G401 (cell line): ENCODE measurements at places on chromosomes 1 and 21.
A peak's percentile ranks its signal among the peaks of the same experiment; 100 is the strongest.

DNA sequence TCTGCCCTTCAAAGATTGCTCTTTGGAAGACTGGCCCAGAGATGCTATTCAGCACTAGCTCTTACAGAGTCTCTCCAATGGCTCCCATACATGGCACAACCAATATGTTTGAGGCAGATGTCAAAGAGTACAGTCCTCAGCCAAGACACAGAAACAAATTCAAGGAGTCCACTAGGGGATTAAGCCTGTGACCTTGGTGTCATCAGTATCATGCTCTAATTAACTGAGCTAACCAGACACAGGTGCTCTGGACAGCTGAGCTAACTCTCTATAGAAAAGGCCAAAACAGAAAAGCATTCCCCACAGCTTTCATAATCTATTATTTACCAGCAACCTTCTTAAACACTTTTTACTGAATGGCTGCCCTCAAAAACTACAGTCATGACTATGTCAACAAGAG is 666.0 kb upstream of the PLXNA2 start:
- DNase-seq = no peak

GRCh38 chr1:50930193-50930592 is 29.9 kb downstream of the FAF1 start:
- DNase-seq = no peak

- DNase-seq = peak; percentile 48
Observed at GRCh38 chr1:62508187-62508758, 71.4 kb downstream of the USP1 start.

- peak; percentile 93 for DNase-seq
Observed at GRCh38 chr1:211831558-211832323, 1.2 kb upstream of the LPGAT1 start.

- no peak for DNase-seq
Observed at GRCh38 chr1:162353078-162353477, 23.6 kb downstream of the SPATA46 start.

- no peak for DNase-seq
Observed at GRCh38 chr1:91080650-91081049, 58.8 kb upstream of the ZNF644 start.

DNA sequence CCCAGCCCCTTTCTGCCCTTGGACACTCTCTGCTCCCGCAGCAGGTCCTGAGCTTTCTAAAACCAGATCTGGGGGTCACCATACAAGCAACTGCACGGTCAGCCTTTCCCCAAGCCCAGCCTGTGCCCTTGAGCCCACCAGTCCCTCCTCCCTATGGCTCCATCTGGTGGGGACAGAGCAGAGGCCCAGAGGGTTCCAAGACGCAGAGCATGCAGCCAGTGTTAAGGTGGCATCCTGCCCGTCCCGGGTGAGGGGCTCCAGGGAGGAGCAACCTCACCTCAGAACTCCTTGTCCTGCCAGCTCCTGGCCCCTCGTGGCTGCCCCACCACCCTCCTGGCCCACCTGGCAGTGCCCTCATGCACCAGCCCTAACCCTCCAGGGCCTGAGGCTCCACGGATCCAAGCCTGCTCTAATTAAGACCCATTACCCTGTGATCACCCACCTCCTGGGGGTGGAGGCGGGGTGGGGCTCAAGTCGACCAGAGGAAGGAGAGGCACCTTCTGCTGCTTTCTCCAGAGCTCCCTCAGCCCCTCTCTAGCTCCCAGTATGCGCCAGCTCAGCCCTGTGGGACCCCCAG is 8.5 kb downstream of the CHD5 start:
- no peak for DNase-seq

- DNase-seq = no peak
Observed at GRCh38 chr1:35171579-35171978, 21.4 kb downstream of the SFPQ start.

DNA sequence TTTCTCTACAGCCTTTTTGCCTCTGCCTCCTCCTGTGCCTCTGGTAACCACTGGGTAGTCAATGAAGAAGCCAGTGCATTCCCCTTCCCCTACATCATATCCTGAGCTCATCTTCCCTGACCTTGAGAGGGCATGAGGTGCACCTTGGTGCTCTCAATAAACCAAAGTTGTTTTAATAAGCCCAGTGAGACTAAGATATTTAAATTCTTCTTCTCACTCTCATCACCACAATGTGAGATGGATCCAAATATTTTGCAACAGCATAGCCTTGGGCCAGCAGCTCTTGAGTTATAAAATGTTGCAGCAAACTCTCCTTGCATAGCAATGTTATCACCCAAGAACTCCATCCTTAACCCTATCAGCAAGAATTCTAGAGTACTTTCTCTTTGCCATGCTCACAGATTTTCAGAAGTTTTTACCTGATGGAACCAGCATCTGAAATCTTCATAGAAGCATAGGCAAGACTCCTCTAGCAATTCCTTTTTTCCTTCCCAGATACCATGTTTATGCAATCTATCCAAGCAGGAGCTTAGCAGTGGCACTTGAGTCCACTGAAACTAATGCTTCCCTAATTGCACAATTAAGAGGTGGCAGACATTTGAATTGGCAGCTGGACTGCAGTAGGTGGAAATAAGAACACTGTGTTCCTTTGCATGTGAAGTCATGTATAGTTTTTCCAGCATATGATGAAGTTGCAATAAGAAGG is 36.8 kb downstream of the CDC7 start:
- DNase-seq = no peak

DNA sequence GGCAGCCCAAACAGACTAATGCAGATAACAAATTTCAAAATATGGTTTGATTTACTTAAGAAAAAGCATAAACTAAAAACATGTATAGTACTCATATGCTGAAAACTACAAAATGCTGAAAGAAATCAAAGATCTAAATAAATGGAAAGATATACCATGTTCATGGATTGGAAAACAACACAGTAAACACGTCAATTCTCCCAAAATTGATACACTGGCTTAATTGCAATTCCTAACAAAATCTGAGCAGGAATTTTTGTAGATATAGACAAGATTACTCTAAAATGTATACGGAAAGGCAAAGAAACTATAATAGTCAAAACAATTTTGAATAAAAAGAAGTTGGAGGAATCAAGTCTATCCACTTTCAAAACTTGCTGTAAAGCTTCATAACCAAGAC is 21.0 kb downstream of the SLC19A1 start:
- DNase-seq = no peak

DNA sequence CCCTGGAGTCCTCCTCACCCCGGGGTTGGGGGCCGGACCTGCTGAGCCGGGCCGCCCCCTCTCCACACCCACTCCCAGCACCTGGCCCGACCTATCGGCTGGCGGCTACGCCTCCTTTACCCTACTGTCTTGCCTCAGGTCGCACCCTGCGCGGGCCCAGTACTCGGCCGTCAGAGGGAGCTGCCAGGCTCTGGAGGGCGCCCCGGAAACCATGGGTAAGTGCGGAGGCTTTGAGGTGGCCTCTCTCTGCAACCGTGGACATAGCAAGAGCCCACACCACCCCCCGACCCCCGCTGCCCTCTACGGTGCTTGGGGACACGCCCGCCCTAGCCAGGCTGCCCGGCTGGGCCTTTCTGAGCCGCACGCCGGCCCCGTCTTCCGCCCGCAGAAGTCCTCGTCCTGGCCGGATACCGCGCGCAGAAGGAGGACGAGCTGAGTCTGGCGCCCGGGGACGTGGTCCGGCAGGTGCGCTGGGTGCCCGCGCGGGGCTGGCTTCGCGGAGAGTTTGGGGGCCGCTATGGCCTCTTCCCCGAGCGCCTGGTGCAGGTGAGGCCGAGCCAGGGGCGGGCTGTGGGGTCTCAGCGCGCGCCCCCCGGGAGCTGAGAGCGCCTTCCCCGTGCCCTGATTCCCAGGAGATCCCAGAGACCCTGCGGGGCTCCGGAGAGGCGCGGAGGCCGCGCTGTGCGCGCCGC is at the start of gene SH3D21:
SH3D21 (plus strand) TSS at position 159 of the 692 bp plus-strand sequence; CDS start at position 212, 53 bp downstream.
- DNase-seq = peak; percentile 47

DNA sequence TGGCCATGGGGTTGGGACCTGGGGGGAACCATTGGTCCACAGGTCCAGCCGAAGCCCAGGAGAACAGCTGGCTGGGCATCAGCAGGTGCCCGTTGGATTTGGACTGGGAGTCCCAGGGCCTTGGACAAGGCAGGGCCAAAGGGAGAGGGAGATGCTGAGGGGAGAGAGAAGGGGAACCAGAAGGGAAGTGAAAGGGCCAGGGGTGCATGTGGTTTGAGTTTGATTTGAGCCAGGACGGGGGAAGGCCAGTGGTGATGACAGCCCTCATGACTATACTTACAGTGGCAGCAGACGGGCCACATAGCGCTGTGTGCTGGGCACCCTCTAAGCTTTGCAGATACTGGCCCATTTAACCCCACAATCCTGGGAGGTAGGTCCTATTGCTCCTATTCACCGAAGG is 18.8 kb downstream of the AGRN start:
- no peak for DNase-seq

DNA sequence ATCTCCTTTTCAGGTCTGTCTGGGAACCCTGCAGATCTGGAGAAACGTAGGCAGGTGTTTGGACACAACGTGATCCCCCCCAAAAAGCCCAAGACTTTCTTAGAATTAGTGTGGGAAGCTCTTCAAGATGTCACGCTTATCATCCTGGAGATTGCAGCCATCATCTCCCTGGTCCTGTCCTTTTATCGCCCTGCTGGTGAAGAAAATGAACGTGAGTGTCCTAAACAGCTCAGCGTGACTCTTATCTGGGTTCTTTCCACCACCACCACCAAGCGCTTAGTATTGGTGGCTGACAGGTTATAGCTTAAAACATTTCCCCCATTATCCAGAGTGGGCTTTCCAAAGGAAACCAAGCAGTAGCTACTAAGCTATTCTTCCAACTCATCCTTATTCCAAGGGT is 66.8 kb upstream of the LAX1 start:
- no peak for DNase-seq

DNA sequence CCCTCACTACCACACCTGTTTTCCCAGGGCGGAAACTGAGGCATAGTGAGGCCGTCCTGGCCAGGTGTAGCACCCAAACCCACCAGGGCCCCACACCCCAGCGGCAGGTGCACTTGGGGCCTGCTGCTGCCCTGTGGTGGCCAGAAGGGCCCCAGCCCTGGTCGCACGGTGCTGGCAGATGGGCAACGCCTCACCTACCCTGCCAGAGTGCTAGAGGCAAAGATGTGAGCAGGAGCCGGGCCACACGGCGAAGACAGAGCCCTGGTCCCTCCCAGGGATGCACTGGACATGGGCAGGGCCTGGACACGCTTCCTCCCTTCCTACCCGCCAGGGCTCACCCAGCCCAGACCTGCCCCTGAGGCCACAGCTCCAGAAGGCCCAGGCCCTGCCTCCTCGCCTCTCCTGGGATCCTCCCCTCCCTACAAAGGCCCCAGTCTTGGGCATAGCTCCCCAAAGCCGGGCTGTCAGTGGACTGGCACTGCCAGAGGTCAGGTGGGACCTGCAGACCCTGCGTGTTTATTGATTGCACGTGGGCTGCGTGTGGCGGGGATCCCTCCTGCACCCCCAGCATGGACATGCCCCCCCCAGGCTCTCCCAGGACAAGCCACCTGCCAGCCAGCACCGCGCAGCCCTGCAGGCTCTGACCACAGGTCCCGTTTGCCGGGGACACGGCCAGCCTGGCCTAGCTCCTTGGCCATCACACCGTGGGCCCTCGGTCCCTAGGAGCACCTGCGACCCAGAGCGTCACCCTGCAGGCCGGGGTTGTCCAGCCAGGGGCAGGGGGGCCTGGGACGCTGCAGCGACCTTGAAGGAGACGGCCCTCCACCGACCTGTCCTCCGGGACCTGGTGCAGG is 44.1 kb downstream of the MEGF6 start:
- no peak for DNase-seq

DNA sequence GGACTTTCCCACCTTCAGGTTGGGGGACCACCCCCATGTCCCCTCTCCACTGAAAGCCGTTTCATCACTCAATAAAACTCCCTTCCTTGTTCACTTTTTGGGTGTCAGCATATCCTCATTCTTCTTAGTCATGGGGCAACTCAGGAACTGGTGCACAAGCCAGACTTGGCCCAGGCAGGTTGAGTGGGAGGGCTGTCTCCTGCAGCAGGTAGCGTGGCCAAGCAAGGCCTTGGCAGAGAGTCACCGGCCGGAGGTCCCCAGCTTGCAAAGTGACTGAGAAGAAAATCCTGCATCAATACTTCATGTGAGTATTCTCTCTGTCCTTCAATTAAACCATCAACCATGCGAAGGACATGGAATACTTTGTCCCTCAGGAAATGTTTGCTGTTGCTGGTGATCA is 148.9 kb downstream of the RHOU start:
- no peak for DNase-seq

DNA sequence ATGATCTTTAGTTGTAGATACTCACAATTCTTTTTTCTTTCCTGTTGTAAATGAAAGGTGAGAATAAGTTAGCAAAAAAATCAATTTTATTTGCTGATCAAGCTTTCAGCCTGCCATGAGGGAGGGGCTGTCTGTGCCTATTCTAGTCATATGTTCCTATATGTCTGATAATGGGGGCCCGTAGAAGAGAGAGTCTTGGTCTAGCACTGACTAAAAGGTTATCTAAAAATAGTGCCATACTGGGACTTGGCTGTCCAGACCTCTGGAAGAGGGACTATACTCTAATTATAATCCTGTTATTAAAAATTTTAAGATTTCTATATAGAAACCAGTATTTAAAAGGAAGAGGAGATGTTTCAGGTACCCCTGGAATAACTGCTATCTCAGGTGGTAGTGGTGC is 18.6 kb downstream of the GNAI3 start:
- DNase-seq = no peak

DNA sequence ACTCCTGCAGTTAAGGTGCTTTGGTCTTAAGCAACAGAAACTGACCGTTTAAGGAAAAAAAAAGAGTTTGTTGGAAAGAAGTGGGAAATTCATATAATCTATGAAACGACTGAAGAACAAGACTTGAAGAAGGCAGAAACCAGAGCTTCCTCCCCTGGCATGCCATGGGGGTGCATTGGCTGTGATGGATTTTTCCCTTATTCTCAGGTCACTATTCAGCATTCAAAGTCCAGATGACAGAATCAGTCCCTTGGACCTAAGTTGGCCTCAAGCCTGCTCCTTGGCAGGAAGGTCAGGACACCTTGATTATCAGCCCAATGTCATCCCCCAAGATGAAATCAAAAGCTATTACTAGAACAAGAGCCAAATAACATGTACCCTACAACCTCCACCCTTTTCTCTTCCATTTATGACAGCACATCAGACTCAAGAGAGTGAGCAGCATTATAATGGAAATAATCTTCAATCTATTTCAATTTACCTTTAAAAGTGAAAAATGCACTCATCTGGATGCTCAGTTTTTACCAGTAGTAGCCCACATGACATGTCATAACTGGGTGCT is 15.8 kb upstream of the TMEM9 start:
- peak; percentile 61 for DNase-seq

DNA sequence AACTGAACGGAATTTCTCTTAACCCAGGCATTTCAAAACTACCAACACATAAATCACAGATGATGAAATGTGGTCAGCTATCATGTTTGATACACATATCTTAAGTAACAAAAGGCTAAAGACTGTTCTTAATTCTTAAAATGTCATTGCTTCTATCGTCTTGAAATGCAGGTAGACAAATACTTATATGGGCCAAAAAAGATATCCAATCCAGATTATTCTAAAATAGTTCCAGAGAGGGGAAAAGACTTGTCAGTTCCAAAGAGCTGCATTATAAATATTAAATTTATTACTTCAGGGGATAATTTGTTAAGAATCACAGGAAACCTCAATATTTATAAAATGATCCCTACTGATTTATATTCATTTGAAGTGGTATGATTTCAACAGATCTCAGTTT is 259.4 kb downstream of the FAF1 start:
- no peak for DNase-seq
